BJ (cell line): ENCODE measurements at places on chromosomes 6 and 20.

GRCh38 chr6:12947151-12947871 lies 230.7 kb downstream of the PHACTR1 start:
- DNase-seq: peak; percentile 44

DNA sequence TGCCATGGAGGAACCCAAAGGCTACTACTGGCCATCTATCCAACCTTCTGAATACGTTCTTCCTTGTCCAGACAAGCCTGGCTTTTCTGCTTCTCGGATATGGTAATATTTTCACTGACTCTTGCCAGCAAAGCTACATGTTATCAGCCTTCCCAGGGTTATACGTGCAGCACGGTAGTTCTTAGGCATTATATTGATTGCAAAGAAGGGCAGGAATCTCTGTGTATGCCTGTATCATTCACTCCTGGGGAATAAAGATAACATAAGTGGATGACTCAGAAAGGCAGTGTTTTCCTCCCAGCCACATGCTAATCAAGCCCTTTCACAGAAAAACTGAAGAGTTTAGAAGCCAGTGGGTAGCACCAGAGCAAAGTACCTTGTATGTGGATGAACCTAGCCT lies 98.7 kb downstream of the ADGRG6 start:
- DNase-seq: no peak

GRCh38 chr6:157099912-157100593 lies 223.3 kb downstream of the TMEM242 start:
- no peak for DNase-seq

GRCh38 chr6:7628909-7629308 lies 38.9 kb downstream of the SNRNP48 start:
- DNase-seq: no peak

DNA sequence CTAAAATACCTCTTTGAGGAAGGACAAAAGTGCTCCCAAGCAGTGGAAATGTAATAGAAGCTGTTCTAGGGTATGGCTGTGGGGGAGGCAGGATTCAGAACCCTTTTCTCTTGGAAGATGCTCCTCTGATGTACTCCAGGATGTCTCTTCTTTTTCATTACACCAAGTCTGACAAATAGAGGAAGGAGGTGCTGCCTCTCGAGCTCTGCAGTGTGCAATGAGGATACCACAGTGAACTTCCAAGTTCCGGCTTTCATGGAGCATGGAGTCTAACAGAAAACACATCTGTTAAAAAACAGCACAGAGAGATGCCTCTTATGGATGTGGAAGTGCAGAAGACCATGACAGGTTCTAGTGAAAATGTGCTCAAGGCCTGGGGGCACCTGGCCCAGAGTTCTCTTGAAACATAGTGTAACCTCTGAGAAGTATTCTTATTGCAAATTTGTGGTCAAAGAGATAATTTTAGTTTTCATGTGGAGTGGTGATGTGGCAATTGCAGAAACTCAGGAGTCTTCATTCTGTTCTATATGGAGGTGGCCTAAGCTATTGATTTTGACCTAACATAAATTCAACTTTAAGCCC lies 362.0 kb upstream of the CITED2 start:
- DNase-seq: no peak

DNA sequence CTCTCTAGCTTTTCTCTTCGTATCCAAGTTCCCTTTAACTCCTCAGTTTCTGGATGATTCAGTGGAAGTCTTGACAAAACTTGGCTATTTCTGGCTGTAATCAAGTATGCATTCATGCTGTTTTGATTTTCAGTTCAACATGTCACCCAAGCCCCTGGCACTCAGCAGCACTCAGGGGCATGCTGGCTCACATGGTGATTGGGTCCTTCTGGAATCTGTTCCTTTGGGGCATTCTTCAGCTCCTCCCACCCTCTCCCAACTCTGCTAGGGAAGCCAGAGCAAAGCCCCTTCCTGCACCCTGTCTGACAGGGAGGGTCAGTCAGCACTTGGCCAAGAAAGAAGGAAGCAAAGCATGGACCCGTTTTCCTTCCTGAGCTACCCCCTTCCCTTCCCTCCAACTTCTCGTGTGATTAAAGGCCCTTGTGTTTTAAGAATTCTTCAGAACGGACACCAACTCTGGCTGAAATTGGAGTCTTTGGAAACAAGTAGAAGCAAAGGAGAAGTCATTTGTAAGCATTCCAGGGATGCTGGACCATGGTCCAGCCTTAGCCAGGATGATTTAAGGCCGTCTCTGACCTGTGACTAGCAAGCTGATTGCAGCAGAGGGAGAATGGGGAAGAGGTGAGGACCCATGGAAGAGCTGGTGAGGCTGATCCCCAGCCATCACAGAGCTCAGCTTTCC lies 7.1 kb downstream of the PLEKHG1 start:
- DNase-seq: no peak

- no peak for DNase-seq
Measured at GRCh38 chr20:13515291-13515690, 123.4 kb downstream of the TASP1 start.

- DNase-seq: no peak
Measured at GRCh38 chr20:40467703-40468411, 221.2 kb downstream of the MAFB start.
